HFF-Myc (cell line): ENCODE measurements at places on chromosomes 5 and 9.

- DNase-seq = no peak
Measured at GRCh38 chr5:23396346-23396745, 111.1 kb upstream of the PRDM9 start.

GRCh38 chr9:110183208-110184145, 24.5 kb downstream of the C9orf152 start:
- DNase-seq = peak; percentile 56

GRCh38 chr5:6003040-6003825, 375.1 kb downstream of the MED10 start:
- DNase-seq = no peak

- no peak for DNase-seq
Measured at GRCh38 chr9:34541540-34541939, 18.8 kb upstream of the ENHO start.

GRCh38 chr9:120909904-120910303, 16.7 kb downstream of the TRAF1 start:
- DNase-seq = no peak

DNA sequence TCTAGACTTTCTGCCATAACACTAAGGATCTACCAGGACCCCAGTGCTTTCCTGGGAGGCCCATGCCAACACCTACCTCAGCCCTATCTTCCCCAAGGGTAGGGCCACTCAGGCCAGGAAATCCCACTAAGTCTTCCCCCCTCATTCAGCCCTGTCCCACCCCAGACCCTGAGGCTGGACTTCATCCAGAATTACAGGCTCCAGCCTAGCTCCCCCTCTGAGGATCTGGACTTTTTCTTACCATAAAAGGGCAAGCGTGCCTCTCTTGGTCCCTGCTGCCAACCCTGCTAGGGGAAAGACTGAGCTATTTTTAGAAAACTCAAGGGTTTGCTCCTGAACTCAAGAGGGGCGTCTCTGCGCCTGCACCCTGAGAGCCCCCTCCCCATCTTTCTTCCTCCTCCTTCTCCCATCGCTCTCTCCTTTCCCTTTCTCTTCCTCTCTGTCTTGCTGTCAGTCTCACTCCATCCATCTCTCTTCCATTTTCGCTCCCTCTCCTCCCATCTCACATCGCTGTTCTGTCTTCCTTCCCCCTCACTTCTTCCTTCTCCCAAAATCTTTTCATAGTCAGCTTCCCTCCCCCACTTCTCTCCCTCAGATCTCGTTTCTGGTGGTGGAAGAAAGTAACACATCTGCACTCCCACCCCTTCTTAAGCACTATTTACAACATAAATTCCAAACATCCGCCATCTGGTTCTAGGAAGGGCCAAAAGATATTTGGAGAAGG, 38.1 kb upstream of the IL17B start:
- peak; percentile 81 for DNase-seq

DNA sequence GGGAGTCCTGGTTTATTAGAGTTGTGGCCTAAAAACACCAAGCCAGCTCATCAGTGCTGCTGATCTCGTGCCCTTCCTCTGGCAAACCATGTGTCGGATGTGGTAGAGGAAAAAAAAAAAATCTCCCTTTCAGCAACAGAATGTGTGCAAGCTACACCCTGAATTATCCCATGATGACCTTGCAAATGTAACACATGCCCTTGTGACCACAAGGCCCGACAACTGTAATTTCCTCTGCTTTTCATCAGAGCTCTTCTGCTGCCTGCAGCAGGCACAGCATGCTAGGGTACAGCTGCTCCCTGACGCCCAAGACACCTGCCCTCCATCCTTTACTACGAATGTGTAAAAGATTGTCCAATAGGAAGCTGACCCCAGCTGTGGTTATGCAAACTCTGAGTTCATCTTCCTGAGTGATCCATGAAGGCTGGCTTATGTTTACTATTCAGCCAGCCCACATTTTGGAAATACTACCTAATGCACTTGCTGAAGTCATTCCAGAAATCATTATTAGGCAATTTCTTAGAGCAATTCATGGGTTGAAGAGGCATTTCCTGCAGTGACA, 14.6 kb upstream of the BNC2 start:
- DNase-seq = peak; percentile 98

GRCh38 chr5:140926443-140927227, 536 bp downstream of the PCDHAC1 start:
- peak; percentile 1 for DNase-seq

GRCh38 chr5:111535879-111536549, 23.7 kb upstream of the STARD4 start:
- no peak for DNase-seq

DNA sequence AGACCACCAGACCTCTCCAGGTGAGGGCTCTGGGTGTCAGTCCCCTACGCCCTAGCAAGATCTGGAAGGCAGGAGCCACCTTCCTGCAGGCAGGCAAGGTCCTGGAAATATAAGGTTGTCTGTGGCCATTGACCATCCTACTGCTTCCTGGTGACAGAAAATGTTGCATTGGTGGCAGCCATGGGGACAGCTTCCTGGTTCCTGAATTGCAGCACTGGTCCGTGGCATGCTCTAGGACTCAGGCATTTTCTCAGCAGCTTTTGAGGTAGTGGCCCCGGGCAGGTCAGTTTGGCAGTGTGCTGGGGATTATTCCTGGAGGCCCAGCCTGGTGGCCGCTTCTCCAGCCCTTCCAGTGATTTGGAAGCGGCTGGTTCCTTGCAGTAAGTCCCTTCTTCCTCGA, 36.6 kb upstream of the KCNMB1 start:
- no peak for DNase-seq

DNA sequence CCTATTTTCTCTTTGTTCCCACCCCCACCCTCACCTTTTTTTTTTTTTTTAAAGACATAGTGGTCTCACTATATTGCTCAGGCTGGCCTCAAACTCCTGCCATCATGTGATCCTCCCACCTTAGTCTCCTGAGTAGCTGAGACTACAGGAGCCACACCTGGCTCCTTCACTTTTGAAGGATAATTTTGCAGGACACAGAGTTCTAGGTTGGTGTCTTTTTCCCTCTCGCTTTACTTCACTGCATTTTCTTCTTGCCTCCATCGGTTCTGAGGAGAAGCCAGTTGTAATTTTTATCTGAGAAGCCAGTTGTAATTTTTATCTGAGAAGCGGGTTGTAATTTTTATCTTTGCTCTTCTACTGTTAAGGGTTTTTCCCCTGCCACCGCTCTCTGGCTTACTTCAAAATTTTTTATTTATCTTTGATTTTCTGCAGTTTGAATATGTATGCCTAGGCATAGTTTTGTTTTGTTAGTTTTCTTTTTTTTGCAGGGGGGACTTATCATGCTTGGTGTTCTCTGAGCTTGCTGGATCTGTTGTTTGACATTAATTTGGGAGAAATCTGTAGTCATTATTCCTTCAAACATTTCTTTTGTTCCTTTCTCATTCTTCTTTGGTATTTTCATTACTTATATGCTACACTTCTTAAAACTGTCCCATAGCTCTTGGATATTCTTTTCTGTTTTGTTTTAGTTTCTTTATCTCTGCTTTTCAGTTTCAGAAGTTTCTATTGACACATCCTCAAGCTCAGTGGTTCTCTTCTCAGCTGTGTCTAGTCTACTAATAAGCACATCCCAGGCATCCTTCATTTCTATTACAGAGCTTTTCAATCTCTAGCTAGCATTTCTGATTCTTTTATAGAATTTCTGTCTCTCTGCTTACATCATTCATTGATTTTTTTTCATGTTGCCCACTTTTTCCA, 148.2 kb upstream of the CHD1 start:
- DNase-seq = no peak

GRCh38 chr5:158414333-158414762, 555.4 kb upstream of the CLINT1 start:
- no peak for DNase-seq

GRCh38 chr5:119426057-119426456, 26.2 kb upstream of the HSD17B4 start:
- no peak for DNase-seq

DNA sequence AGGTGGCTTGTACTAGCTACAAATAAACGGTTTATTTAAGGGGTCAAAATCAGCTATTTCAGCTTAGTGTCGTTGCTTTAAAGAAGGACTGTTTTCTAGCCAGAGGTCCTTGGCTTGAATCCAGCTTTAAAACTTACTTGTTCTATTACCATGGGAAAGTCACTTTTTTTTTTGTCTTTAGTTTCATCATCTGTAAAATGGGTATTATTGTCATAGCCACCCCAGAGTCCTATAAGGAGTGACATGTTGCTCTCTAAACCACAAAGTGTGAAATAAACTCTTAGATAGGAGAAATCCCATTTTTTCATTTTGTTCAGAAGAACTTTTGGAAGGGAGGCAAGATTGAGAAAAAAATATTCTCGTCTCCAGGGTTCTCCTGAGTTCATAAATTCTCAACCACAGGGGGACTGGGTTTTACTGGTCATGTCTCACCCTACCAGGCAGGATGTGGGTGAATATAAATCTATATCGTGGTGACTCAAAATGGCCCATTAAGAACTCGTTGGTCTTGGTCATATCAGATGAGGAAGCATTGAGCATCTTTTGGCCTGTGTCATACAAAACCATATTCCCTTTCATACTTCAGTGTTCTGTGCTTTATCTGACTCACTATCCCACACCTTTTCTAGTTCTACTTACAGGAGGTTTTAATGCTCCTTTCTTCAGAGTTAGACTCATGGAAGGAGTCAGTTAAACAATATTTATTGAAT, 202.7 kb upstream of the NR3C1 start:
- DNase-seq = no peak

GRCh38 chr9:6910032-6910431, 152.3 kb downstream of the KDM4C start:
- no peak for DNase-seq

- no peak for DNase-seq
Measured at GRCh38 chr5:82439750-82440445, 161.7 kb upstream of the RPS23 start.

GRCh38 chr5:109239456-109239855, 170.3 kb downstream of the PJA2 start:
- no peak for DNase-seq

DNA sequence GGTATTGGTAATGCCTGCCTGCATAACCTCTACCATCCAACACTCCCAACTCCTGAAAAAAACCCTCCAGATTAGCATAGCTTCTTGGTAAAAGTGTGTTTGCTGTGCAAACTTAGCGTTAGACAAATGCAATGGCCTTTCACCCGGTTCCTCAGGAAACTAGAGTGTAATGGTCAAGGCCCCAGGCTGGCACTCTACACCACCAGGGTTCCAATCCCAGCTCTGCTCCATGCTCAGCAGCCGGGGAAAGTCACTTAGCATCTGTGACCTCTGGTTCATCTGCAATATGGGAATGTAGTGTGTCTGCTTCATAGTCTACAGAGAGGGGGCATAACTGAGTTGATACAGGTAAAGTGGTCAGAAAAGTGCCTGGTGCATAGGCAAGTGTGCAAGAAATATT, 9.0 kb downstream of the FBP1 start:
- DNase-seq = no peak

GRCh38 chr9:34689512-34689911, 1.6 kb downstream of the CCL19 start:
- no peak for DNase-seq

DNA sequence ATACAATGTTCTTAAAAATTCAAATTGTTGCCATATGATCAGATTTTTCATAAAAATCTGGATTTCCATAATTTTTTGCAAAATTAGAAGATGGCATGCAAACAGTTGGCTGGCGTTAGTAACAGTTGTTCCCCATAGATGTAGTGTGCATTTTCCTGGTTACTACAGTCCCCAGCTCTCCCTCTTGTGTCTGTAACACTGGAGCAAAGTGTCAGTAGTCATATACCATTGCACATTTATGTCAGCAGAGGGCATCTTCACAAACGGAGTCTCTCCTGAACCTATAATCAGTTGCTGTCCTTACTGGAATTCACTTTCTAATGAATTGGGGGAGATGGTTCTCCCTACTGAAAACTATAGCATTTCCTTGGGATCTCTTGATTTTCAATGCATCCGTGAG, 44.7 kb upstream of the DMAC1 start:
- no peak for DNase-seq

- DNase-seq = no peak
Measured at GRCh38 chr9:27468000-27468399, 56.1 kb upstream of the IFNK start.

- DNase-seq = no peak
Measured at GRCh38 chr9:116628716-116629115, 58.4 kb upstream of the TRIM32 start.

DNA sequence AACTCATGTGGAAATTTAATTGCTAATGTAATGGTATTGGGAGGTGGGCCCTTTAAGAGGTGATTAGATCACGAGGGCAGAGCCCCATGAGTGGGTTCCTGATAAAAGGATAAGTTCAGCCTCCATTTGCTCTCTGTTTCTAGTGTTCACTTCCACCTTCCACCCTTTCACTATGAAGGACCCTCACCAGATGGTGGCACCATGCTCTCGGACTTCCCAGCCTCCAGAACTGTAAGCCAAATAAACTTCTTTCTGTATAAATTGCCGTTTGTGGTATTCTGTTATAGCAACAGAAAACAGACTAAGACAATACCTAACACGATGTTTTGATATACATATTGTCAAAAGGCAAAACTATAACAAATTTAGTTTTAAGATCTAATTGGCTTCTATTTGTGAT, 166.2 kb downstream of the DEPDC1B start:
- no peak for DNase-seq

- DNase-seq = no peak
Measured at GRCh38 chr5:104088876-104089778, 526.5 kb upstream of the NUDT12 start.

- no peak for DNase-seq
Measured at GRCh38 chr5:158123595-158123994, 264.6 kb upstream of the CLINT1 start.

DNA sequence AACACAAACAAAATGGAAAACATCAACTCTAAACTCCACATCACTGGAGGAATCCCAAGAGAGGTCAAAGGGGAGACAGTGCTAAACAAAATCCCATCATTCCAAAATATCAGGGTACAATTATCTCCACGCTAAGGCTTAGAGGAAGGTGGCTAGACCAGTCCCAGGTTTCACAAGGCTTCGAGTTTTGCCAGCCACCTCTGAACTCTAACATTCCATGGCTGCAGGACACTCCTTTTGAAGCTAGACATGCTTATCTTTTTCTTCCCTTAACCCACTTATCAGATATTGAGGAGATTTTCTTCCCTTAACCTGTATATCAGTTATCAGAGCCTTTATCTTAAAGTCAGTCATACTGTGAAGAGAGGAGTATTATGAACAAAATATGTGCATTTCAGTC, 53.3 kb downstream of the GLDC start:
- no peak for DNase-seq
